ENCODE measurements at places on chromosomes 11 and 22.
A peak's percentile ranks its signal among the peaks of the same experiment; 100 is the strongest.

- no peak for DNase-seq
Measured at GRCh38 chr11:111792955-111793500, 26.8 kb upstream of the PPP2R1B start.

DNA sequence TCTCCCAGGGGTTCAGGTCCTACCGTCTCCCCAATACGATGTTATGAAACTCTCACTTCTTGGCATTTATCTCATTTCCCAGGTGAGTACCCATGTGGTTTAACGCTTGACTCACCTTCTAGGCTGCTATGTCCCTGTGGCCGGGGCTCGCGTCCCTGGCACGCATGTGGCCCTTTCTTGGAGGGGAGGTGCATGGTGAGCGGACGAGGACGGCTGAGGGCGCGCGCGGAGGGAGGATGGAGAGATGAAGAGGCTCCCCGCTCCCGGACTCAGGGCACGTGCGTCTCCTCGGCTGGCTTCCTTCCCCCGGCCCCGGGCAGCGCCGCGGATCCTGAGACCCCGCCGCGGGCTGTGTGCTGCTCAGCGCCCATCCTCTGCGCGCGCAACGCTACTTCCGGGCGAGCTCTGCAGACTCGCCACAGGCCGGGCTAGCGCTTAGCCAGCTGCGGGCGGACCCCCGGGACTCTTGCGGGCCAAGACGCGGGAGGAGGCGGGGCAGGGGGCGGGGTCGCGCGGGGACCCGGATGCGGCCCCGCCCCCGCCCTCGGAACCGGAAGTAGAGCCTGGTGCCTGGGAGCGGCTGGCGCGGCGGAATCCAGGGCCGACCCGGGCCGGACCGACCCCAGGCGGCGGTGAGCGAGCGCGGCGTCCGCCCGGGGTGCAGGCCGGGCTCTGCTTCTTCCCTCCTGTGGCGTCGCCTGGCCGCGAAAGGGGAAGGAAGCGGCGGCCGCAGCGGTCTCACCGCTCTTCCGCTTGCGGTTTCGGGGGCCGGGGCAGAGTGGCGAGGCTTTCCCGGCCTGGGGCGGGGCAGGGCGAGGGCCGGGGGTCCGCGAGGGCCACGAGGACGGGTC, at the start of gene CTTN:
TSS of gene CTTN (plus strand) at position 547 of the 851 bp plus-strand sequence. CDS start 8,769 bp downstream, outside the sequence.
- peak; percentile 39 for DNase-seq

DNA sequence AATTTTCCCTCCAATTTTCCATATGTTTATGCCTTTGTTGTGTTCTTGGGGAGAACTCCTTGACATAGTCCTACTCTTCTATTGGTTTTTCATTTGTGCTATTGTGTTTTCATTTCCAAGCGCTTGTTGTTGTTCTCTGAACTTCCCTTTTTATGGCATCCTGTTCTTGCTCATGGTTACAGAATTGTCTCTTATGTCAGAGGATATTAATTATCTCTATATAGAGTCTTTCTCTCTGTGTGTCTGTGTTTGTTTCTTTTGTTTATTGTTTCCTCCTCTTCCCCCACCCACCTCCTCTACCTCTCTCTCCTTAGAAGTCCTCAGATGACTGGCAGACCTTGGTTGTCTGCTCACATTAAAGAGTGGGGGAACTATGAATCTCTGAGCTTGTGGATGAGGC, 69.9 kb downstream of the HORMAD2 start:
- no peak for DNase-seq

GRCh38 chr11:14270690-14271542, 88.1 kb downstream of the RRAS2 start:
- no peak for DNase-seq
